DMS 273 treated with DMSO at 0.1 percent for 48 hours (cell line): ENCODE measurements at places on chromosomes 11 and 22.

GRCh38 chr11:110524238-110524637, 94.5 kb downstream of the FDX1 start:
- DNase-seq, result no peak

GRCh38 chr11:92180226-92180625, 44.4 kb upstream of the FAT3 start:
- no peak for DNase-seq

DNA sequence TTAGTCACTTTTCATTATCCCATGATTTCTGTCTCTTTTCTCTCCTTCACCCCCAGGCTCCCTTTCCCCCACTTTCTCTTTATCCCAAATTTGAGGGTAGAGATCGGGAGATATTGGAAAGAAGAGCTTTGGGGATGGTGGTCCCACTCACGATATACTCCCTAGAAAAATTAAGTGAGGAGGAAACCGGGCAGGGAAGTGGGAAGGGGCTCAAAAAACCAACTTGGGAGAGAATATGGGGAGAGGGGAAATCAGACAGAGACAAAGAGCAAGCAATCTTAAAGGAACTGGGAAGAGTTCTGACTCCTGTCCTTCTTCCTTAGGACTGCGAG, 941 bp upstream of the DCHS1 start:
- no peak for DNase-seq

DNA sequence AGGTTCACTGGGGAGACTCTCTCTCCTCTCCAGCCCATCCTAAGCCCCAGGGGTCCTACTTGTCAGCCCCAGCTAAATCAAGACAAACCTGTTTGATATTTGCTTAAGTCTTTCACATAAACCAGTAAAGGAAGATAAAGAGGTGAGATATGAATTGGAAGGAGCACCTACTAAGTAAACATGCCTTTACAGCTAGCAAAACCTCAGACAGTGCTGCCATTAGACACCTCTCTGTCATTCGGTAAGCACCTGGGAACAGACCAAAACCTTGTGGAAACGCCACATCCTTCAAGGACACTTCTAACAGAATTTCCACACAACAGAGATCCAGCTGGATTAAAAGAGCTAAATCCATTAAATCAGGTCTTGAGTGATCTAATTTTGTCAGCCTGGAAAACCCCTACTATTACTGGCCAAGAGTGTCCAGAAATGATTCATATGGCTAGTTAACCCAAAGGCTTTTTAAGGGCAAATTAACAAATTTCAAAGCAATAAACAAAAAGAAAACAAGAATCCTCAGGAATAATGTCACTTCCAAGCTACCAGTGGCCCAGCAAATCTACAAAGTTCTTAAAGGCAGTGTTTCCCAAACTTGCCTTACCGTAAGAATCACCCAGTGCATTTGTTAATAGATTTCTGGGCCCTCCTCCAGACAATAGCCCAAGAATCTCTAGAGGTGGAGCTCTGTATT, 2.4 kb downstream of the VPS37C start:
- DNase-seq, result no peak

DNA sequence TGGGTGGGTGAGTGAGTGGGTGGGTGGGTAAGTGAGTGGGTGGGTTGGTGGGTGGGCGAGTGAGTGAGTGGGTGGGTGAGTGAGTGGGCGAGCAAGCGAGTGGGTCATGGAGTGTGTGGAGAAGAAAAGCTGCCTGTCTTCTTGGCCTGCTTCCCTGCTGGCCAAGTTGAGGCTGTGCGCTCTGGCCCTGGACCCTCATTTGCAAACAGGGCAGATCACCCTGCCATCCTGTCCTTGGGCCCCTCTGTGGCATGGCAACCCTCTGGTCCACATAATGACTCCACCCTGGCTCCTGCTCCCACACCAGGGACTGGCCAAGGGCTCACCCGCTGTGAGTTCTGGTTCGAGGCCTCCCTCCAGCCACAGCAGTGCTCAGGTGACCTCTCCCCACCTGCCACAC, 35.1 kb downstream of the CAPN1 start:
- no peak for DNase-seq

DNA sequence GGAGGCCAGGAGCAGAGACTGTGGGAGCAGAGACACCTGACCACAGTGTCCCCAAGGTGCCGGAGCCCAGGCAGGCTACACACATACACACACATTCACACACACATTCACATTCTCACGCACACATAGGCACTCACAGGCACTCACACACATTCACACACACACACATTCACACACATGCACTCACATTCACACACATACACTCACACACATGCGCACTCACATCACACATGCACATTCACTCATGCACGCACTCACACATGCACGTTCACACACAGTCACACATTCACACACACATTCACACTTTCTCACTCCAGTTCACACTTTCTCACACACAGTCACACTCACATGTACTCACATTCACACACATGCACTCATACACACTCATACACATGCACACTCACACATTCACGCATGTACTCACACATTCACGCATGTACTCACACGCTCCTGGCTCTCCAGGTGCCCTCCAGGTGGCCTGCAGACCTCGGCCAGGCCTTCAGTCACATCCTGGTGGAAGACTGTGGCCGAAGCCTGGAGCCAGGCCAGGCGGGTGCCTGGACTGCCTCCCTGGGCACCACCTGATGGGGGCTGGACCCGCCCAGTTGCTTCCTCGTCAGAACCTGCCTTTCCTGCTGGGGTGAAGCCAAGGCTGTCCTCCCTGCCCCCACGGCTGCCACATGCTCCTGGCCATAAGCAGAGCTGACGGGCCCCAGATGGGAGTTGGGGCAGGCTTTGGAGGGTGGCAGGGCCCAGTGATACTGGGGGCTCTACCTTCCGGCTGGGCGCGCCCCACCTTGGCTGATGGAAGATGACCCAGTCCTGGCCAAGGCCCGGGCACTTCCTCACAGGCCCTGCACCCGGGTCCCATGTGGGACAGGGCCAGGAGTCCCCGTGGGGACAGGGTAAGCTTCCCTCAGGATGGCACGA, 89.5 kb downstream of the WNT7B start:
- no peak for DNase-seq
